ENCODE measurements at places on chromosomes 7 and 10. TPM values are rescaled to one million over a fixed set of nuclear protein-coding genes. Genes with fewer than 3 reads are reported as not detected.

DNA sequence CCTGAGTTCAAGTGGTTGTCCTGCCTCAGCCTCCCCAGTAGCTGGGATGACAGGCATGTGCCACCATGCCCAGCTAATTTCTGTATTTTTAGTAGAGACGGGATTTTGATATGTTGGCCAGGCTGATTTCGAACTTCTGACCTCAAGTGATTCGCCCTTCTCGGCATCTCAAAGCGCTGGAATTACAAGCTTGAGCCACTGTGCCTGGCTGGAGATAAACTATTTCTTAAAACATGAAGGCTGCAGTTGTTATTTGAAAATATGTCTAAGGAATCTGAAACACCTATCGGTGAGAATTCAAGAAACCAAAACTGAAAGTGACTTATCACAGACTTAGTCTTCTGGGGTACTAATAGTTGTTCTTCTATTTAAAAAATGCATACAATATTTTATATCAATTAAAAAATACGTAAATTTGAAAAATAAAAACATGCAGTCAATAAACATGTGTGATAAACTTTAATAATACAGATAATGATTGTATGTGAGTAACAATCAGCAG lies 176.9 kb upstream of the PRSS58 start:
- no peak for DNase-seq

- peak; percentile 72 for DNase-seq
Observed at GRCh38 chr10:71837098-71837827, 13.8 kb downstream of the PSAP start.

Gene LDB3
- total RNA-seq, result 0.14 TPM

DNA sequence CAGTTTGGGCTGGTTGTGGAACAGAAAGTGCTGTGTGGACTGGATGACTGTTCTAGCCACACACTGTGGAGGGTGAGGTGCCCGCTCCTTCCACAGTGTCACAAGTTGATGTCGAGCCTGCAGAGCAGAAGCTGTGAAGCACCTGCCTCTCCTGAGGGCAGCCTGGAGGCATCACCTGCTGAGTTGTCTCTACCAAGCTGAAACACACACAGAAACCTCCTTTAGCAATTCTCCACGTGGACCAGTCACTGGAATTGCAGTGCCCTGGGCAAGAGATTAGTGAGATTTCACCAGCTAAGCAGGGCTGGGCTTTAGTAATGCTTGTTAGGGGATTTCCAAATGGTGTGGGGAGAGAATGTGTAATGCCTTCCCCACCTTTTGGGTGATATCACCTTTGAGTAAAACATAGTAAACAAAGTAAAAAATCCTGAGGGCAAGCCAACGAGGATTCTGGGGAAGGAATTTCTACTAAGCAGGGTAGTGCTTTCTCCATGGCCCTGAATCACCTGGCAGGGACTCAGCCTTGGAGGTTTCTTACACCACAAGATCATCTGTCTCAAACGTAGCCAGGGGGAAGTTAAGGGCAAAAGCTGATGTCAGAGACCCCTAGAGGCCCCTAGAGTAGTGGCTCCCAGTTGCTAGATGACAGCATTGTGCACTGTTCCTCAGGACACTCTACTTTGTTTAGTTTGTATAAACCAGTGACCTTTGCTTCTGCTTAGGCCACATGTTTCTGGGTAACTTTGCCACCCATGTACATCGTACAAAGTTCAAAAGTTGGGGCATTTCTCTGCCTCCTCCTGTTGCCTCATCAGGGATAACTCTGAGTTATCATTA lies 233.1 kb upstream of the IGFBP3 start:
- peak; percentile 15 for DNase-seq

GRCh38 chr7:67019562-67020390 lies 23.1 kb downstream of the TYW1 start:
- DNase-seq, result no peak

- no peak for DNase-seq
Observed at GRCh38 chr7:155597753-155598140, 46.7 kb upstream of the RBM33 start.

DNA sequence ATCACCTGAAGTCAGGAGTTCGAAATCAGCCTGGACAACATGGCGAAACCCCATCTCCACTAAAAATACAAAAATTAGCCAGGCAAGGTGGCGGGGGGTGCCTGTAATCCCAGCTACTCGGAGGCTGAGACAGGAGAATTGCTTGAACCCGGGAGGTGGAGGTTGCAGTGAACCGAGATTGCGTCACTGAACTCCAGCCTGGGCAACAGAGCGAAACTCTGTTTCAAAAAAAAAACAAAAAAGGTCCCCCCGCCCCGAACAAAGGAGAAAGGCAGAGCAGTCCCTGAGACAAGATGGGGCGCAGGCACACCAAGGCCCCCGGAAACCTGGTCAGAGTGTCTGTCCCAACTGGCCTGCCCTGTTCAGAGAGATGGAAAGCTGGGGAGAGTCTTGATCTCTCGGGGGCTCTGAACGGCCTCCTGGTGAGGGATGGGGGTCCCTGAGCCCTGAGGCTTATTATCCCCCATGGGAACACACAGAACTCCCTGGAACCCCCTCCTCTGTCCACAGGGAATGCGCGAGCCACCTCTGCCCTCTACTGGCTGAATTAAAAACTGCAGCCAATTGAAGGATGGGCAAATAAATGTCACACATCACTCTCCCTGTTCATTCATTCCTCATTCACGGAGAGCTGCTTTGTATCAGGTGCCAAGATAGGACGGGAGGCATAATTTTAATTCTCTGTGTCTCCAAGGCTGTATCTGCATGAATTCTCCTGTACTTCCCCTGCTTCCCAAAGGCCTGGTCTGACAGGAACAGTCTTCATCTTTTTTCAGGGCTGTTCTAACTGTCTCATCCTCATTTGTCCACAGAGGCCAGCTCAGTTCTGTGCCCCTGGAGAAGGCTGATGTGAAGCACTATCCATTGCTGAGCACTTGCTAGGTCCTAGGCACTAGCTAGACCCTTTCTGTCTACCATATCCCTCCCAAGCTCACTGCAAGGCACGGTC lies 28.9 kb downstream of the MAT1A start:
- DNase-seq, result peak; percentile 78

Gene UTF1
- total RNA-seq, result 12.2 TPM

- DNase-seq, result peak; percentile 15
Observed at GRCh38 chr10:123100030-123100762, 35.6 kb upstream of the HMX3 start.

Gene SPDYE6
- not detected for total RNA-seq

GRCh38 chr7:93894426-93894825 lies 3.9 kb upstream of the TFPI2 start:
- DNase-seq, result no peak

Gene NAT16
- not detected for total RNA-seq

GRCh38 chr10:101816913-101817336 lies 1.3 kb downstream of the OGA start:
- DNase-seq, result no peak

GRCh38 chr7:98174334-98175259 lies 36.6 kb upstream of the BHLHA15 start:
- no peak for DNase-seq

Gene ANXA8L1
- total RNA-seq, result not detected

DNA sequence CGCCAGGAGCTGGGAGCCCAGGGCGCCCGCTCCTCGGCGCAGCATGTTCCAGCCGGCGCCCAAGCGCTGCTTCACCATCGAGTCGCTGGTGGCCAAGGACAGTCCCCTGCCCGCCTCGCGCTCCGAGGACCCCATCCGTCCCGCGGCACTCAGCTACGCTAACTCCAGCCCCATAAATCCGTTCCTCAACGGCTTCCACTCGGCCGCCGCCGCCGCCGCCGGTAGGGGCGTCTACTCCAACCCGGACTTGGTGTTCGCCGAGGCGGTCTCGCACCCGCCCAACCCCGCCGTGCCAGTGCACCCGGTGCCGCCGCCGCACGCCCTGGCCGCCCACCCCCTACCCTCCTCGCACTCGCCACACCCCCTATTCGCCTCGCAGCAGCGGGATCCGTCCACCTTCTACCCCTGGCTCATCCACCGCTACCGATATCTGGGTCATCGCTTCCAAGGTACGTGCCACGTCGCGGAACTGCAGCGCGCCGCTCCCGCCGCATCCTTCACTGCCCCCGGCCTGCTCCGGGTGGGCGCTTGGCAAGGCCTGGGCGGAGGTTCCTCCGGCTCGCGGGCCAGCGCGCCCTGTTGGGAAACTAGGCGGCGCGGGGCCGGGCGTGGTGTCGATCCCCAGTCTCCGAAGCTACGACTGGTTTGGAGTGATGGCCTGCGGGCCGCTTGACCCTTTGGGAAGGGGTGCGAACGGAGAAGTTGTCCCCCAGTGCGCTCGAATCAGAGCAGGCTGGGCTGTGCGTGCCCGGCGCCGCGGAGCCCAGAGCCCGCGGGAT lies 868 bp downstream of the EMX2 start:
- DNase-seq, result peak; percentile 72

DNA sequence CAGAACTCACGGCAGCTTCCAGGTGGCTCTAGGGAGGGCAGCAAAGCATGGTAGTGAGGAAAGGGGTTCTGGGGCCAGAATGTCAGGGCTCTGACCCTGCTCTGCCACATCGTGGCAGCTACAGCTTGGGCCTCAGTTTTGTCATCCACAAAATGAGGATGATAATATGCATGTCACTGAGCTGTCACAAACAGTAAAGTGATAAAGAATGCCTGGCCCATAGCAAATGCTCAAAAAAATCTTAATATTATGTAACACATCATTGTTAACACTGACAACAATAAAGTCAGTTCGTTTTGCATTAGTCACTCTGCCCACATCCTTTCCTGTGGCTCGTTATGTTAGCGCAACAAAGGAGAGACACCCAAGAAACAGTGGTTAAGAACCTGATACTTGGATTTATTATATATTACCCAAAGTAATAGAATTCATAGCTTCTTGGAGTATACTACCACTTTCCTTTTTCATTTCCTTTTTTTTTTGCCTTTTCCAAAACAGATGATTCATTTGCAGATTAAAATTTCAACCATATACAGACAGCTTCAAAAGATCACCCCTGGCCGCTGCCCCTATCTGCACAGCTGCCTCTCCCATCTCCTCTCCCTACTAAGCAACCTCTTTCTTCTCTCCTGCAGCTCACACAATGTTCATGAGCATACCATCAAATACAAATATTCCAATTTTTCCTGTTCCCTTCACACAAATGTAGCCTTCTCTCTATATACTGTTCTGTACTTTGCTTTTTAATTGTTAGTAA lies 45.5 kb upstream of the DDC start:
- no peak for DNase-seq

Gene ZNF239
- 13.8 TPM for total RNA-seq

Gene CYP2E1
- total RNA-seq, result 2.2 TPM

- no peak for DNase-seq
Observed at GRCh38 chr7:78172933-78173591, 374.5 kb downstream of the PHTF2 start.

DNA sequence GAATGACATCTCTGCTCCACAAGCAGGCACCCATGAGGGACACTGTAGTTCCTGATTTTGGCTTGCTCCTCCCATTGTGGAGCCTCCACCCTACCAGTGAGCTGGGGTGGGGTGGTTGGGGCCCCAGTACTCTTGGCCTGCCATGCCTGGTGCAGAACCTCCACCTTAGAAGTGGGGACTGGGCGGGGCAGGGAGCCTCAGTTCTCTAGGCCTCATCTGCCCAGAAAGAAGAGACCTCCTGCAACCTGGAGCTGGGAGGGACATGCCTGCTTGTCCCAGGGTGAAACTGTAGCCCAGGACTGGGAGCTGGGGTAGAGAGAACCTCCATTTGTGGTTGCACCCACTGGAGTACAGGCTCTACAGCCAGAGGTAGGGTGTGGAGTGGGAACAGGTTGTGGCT lies 14.4 kb downstream of the RAMP3 start:
- DNase-seq, result no peak

- DNase-seq, result no peak
Observed at GRCh38 chr10:117432866-117433265, 57.6 kb upstream of the PDZD8 start.

GRCh38 chr10:49577182-49577925 lies 32.8 kb upstream of the SLC18A3 start:
- DNase-seq, result no peak

DNA sequence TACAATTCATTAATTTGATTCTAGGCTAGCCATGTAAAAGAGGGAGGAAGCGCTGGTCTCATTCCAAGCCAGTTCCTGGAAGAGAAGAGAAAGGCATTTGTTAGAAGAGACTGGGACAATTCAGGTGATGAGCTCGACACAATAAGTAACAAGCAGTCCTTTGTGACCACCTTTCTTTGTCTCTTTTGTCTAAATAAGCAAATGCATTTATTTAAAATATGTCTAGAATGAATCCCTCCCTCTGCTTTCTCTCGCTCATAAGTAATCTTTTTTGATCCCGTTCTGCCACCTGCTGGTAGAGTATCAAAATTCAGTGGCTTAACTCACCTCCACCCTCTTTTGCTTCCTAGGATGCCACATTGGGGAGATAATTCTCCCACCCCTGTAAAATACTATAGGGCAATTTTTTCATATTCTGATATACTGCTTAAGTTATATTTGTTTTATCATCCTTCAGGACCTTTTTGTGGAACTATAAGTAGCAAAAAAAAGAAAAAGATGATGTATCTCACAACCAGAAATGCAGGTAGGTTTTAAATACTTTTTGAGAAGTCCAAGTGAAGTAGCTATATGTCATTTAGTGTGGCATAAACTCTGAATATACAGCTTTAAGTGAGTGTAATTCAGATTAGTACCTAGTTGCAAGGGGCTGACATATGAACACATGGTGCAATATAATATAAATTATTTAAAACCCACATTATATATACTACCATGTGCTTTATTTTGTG lies 91.5 kb downstream of the GSDME start:
- peak; percentile 85 for DNase-seq

DNA sequence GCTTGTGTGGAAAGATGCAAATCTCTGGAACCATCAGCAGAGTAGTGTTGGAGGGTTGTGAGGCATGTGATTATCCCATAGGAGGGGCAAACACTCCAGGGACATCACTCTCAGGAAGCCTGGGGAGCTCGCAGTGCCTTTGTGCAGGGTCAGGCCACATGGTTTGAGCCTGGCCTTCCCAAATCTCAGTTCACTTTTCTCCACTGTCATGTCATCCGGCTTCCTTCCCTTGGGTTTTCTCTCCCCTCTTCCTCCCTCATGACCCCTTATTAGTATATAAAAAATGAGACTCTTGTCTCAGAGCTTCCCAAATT lies 20.4 kb downstream of the TSPAN14 start:
- no peak for DNase-seq

Data from GM23338 (cell line).